ENCODE measurements at places on chromosomes 13 and 19.

GRCh38 chr19:1112268-1113029 is 8.7 kb downstream of the GPX4 start:
- no peak for DNase-seq

DNA sequence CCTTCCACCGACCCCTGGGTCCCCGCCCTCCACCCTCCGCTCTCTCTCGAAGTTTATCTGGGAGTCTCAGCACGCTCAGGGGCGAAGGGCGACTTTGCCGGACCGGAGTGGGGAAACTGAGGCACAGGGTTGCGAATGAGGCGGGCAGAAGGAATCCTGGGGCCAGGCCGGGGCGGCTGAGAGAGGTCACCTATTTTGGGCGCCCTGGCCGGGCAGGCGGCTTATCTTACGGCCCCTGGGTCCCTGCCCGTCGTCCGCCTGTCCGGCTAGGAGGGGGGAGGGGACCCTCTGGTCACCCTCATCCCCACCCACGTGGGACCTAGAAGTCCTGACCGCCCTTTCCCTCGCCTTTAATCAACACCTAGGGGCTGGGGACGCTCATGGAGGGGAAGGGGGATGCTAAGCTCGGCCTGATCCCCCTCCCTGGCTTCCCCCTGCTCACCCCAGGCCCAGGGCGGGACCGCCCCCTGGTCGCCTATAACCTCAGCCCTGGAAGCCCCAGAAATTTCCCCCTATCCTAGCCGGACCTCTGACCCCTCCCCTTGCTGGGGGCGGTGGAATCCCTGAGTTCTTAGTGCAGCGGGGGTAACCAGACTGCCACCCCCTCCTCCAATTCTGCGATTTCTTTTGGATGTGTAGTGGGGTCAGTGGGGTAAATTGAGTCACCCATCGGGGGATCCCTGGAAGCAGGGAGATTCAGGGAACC is 556 bp downstream of the TRIP10 start:
- no peak for DNase-seq

GRCh38 chr13:90068658-90069057 is 1278.8 kb upstream of the MIR17HG start:
- no peak for DNase-seq

DNA sequence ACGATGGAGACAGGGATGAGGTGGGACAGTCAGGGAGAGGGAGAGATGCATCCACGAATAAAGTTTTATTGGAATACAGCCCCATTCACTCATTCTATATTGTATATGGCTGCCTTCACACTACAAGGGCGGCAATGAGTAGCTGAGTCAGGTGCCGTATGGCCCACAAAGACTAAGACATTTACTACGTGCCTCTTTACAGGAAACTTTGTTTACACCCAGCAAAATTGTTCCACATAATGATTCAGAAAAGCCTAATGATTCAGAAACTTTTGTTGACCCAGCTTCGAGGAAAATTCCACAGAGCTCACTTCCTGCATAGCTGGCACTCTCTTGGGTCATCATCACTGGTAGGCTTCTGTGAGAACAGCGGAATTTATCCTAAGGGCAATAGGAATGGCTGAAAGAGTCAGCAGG is 87.3 kb upstream of the PEG3 start:
- no peak for DNase-seq
